GM12864 (cell line): ENCODE measurements at places on chromosomes 2 and 18.

DNA sequence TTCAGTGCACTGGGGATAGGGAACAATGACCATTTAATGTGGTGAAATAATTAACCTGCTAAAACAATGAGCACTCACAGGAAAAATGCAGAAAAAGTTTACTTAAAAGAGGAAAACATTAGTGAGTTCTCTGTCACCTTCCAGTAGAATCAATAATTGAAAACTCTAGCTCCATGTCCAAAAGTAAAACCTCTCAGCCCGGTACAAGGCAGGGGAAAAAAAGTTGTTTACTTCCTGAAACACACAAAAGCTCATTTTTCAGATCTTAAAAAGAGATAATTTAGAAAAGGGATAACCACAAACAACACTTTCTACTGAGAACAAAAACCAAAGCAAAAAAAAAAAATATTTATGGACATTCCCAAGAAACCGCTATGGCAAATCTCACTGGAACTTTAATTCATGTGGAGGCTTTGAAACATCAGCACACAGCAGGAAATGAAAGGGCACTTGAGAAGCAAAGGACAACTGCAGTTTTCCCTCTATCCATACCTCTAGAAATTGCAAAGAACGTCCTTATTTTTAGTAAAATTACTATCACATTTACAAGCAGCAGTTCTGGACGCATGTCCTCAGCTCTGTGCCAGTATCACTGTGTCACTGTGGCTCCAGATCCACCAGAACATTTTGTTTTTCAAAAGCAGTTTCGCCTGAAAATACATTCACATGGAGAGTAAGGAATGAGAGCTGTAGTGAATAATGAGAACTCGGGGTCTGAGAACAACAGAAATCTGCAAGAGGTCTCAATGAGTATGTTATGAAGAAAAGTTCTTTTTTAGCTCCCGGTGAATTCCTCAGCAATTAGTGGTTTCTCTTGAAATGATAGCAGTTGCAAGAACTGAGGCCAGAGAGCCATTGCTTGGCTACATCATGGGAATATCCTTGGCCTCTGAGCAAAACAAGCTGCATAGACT, 44.7 kb upstream of the DNAH7 start:
- DNase-seq = no peak

DNA sequence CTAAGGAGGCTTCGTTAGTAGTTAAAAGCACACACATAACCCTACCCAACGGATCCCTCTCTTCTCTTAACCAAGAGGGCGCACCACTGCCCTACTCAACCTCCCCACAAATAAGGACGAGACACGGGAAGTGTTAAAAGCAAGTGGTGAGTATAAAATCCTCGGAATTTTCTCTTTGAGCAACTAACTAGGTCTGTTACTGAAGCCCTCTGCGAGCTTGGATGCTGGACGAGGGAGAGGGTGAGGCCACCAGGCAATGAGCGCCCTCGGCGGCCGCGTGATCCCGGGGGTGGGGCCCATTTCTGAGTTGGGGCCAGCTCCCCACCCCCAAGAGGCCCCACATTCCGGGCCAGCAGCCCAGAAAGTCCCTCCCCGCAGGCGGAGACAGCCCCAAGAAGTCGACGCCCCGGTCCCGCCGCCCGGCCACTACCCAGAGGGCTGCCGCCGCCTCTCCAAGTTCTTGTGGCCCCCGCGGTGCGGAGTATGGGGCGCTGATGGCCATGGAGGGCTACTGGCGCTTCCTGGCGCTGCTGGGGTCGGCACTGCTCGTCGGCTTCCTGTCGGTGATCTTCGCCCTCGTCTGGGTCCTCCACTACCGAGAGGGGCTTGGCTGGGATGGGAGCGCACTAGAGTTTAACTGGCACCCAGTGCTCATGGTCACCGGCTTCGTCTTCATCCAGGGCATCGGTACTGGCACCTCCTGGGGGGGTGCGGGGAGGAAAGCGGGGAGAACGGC, at the start of gene CYBRD1:
Gene CYBRD1, plus strand, starts transcription at position 423 of the 736 bp plus-strand sequence. Its CDS starts 72 bp downstream, at position 495.
- no peak for DNase-seq

DNA sequence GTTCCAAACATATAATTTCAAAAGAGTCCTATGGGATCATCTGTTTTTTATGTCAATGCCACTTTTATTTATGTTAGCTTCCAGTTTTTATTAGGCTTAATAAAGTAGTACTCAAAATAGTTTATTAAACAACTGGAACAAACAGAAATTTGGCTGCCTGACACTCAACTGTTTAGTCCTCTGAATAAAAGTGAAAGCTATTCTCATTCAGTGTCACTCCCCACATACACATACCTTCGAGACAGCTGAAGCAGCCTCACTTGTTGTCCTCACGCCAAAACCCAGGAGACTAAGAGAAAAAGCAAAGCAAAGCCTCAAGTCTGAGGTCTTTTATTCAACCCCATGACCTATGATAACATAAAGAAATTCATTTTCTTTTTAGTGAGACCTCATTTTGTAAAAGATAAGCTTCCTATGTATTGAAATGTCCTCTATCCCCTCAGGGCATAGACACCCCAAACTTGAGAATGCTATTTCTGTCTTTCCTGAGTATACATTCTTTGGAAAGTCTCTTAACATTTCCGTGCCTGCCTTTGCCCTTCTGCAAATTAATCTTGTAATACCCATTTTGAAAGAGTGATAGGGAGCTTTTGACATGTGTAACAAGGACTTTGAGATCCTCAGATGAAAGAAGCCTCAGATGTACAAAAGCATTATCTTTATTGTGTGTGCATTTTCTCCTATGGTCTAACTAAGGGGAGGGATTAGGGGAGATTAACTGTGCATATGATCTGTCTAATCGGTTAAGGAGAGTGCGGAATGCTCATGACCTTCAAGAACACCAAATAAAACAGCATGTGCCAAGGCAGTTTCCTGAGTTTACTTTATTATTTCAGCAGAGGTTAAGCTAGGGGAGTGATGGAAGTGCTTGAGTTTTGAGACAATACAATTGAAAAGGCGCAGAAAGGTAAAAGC, 1523.7 kb upstream of the PIK3C3 start:
- no peak for DNase-seq

- no peak for DNase-seq
Measured at GRCh38 chr2:138247302-138247701, 254.3 kb upstream of the SPOPL start.

GRCh38 chr2:186755066-186755465, 61.2 kb downstream of the FAM171B start:
- no peak for DNase-seq

DNA sequence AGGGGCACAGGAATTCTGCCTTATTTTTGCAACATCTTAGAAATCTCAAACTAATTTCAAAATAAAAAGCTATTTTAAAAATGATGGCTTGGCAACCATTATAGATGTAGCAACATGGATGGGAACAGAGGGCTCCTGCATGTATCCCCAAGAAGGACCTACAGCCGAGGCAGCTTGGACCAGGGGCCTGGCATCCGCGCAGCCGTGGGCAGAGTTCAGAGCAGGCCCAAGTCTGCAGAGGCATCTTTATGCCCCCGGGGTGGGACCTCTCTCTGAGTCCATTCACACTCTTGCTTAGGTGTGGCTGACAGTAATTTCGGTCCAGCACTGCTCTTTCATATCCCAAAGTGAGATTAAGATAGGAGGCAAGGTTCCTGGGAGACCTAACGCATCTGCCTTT, 425.8 kb upstream of the MYT1L start:
- no peak for DNase-seq
